ENCODE measurements at places on chromosomes 13 and 19. TPM values are rescaled to one million over a fixed set of nuclear protein-coding genes. Genes with fewer than 3 reads are reported as not detected.

DNA sequence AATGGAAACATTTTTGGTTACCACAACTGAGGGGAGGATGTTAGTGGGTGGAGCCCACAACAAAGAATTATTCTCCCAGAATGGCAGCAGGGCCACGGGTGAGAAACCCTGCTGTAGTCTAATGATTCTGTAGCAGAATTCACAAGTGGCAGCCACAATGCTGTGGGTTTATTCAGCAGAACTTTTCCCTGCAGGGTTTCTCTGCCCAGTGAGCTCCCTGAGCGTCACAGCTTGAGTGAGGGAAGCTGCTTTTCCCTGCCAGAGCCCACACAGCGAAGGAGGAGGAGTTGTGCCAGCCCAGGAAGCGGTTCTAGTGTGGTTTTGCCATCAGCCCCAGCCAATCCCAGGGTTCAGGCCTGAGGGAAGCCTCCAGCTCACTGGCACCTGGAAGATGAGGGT, 4.4 kb downstream of the ATP12A start:
- DNase-seq: no peak

GRCh38 chr19:48094855-48095203, 15.8 kb downstream of the PLA2G4C start:
- no peak for DNase-seq

- DNase-seq: no peak
Measured at GRCh38 chr19:3880471-3881271, at the start of gene ATCAY. ATCAY (plus strand) TSS chr19:3880685; CDS start chr19:3885768, 5,083 bp downstream.

Gene CGB3
- total RNA-seq: not detected

Gene TMPRSS9
- not detected for total RNA-seq

Gene DAND5
- total RNA-seq: 0.29 TPM
